ENCODE measurements at places on chromosomes 6 and 20. TPM values are rescaled to one million over a fixed set of nuclear protein-coding genes. Genes with fewer than 3 reads are reported as not detected.

Gene SPEF1
- total RNA-seq, result 0.45 TPM

Gene TRIM10
- total RNA-seq, result not detected

Gene SASH1
- 13.3 TPM for total RNA-seq

Gene TFAP2A
- 2.1 TPM for total RNA-seq

Gene ETV7
- 2.4 TPM for total RNA-seq

Gene OLIG3
- 0.14 TPM for total RNA-seq

Gene TAGAP
- total RNA-seq, result 0.10 TPM

Gene MUCL3
- total RNA-seq, result not detected

Gene FAM209B
- 0.60 TPM for total RNA-seq

Gene POU5F1
- 6.3 TPM for total RNA-seq

Gene SLC25A27
- total RNA-seq, result 4.3 TPM

Gene PROKR2
- total RNA-seq, result not detected

Gene FITM2
- total RNA-seq, result 6.3 TPM

Gene APCDD1L
- total RNA-seq, result 16.4 TPM

Gene FAM83B
- 1.9 TPM for total RNA-seq

Gene MLIP
- 0.55 TPM for total RNA-seq

Gene ZNF831
- total RNA-seq, result not detected

Gene CDKAL1
- 11.6 TPM for total RNA-seq

Gene SERPINB6
- total RNA-seq, result 75.3 TPM

Gene NMBR
- total RNA-seq, result not detected

Gene RBPJL
- total RNA-seq, result not detected

Gene C20orf144
- not detected for total RNA-seq

Gene HLA-DOB
- total RNA-seq, result 0.79 TPM

Gene TAPBP
- total RNA-seq, result 128 TPM

Data from astrocyte (in vitro differentiated cells and primary cell).